ENCODE measurements at places on chromosomes 12 and 14. TPM values are rescaled to one million over a fixed set of nuclear protein-coding genes. Genes with fewer than 3 reads are reported as not detected.

GRCh38 chr12:87806310-87806709 lies 222.9 kb downstream of the C12orf50 start:
- DNase-seq: no peak

MGST1 gene
- total RNA-seq: 48.4 TPM

- DNase-seq: no peak
These were observed at the start of gene MMP14 for GRCh38 chr14:22836301-22837113. Gene MMP14, plus strand, starts transcription at chr14:22836585. Its CDS starts 233 bp downstream, at chr14:22836818.

GRCh38 chr14:101888182-101888581 lies 76.2 kb upstream of the DYNC1H1 start:
- no peak for DNase-seq

GRCh38 chr14:60655119-60655897 lies 6.0 kb upstream of the SIX1 start:
- DNase-seq: no peak

Data from HT-29 (cell line).